ENCODE measurements at places on chromosomes 6 and 20. TPM values are rescaled to one million over a fixed set of nuclear protein-coding genes. Genes with fewer than 3 reads are reported as not detected.

GRCh38 chr6:33809594-33809993 lies 5.8 kb upstream of the MLN start:
- no peak for DNase-seq
- no peak overlapping the region for H3K27ac ChIP-seq
- H3K36me3 ChIP-seq: no peaks in the 10 kb centered on the region
- H3K27me3 ChIP-seq: peaks cover 59% of the 10 kb centered on the region
- no peak overlapping the region for H3K4me3 ChIP-seq
- H3K4me1 ChIP-seq: peaks cover 26% of the 10 kb centered on the region

Gene C6orf15
- not detected for total RNA-seq

DNA sequence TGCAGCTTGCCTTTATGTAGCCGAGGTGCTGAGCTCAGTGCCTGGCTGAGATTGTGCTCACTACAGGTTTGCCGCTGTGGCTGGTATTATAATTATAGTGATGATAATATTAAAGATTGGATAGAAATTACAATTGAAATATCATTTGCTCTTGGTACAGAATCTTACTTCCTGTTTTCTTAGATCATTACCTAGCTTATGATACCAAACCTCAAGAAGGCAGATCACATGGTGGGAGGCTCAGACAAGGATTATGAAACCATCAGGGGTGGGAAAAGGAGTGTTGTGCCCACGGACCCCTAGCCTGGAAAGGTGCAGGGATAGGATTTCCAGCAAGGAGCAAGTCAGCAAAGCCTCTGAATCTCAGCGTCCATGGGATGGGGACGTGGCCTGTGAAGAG lies 70.6 kb downstream of the IGF2R start:
- H3K27ac ChIP-seq: peak overlapping the region; percentile 39
- H3K36me3 ChIP-seq: peaks cover 10% of the 10 kb centered on the region
- H3K27me3 ChIP-seq: no peaks in the 10 kb centered on the region
- H3K4me1 ChIP-seq: peaks cover 15% of the 10 kb centered on the region
- H3K4me3 ChIP-seq: no peak overlapping the region

DNA sequence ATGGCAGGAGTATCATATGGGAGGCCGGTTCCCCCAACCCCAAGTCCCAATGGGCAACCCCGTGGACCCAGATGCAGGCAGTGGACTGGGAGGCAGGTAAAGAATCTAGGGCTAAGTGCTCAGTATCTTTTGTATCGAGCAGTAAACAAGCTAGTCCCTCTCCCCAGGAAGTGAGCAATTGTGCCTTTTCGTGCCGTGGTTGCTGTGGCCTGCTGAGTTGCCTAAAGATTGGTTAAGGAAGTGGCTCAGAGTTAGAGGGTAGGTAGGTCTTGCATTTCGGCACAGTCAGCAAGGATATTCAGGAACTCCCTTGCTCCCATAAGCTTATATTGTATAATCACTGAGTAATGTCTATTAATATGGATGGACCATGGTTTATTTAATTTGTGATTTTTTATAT lies 1.3 kb upstream of the DNAH8 start:
- peaks cover 45% of the 10 kb centered on the region for H3K4me1 ChIP-seq
- H3K4me3 ChIP-seq: peak overlapping the region; percentile 74
- peaks cover 45% of the 10 kb centered on the region for H3K27me3 ChIP-seq

DNA sequence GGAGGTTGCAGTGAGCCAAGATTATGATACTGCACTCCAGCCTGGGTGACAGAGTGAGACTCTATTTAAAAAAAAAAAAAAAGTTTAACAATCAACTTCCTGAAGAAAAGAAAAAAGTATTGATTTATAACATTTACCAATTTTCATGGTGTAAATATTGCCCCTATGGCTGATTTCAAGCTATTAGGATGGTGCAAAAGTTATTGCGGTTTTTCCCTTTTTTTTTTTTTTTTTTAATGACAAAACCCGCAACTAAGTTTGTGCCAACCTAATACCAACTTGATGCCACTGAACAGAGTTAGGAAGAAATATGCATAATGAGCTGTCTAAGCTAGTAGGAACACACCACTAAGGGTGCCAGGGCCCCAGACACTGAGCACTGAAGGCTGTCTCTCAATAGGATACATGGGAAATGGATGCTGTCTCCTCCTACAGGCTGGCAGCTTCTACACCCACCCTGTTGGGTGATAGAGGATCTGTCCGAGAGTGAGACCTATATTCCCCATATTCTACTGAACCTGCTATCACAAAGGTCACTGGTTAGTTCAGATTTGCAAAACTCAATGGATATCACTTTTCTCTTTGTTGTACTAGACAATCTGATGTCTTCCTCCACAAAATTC lies 6.5 kb upstream of the PERP start:
- H3K4me3 ChIP-seq: no peak overlapping the region
- peaks cover 6% of the 10 kb centered on the region for H3K4me1 ChIP-seq
- peaks cover 25% of the 10 kb centered on the region for H3K27me3 ChIP-seq
- no peaks in the 10 kb centered on the region for H3K36me3 ChIP-seq
- H3K27ac ChIP-seq: no peak overlapping the region

GRCh38 chr6:31928672-31928939 lies 1.1 kb downstream of the C2 start:
- no peak overlapping the region for H3K27ac ChIP-seq
- no peak overlapping the region for H3K4me3 ChIP-seq
- H3K36me3 ChIP-seq: no peaks in the 10 kb centered on the region
- H3K4me1 ChIP-seq: no peaks in the 10 kb centered on the region

DNA sequence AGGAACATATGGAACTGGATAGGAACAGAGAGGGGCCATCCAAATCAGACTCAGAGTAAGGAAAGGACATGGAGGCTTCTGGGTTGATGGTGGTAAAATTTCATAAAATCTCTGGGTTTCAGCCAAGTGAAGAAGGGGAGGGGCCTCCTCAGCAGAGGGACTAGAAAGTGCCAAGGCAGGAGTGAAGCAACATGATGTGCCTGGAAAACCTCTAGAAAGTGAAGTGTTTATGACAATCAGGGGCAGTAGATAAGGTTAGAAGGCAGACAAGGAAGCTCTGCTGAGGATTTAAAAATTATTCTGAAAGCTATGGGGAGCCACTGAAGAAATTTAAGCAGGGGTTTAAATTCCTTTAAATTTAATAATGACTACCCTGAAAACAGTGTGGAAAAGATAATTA lies 126.0 kb upstream of the TENT5A start:
- H3K4me3 ChIP-seq: no peak overlapping the region
- no peaks in the 10 kb centered on the region for H3K36me3 ChIP-seq
- H3K4me1 ChIP-seq: no peaks in the 10 kb centered on the region
- no peak for DNase-seq

Gene GRM1
- total RNA-seq: not detected
